Naive thymus-derived CD4-positive, alpha-beta T cell (primary cell): ENCODE measurements at places on chromosomes 13 and 19. TPM values are rescaled to one million over a fixed set of nuclear protein-coding genes. Genes with fewer than 3 reads are reported as not detected.
A peak's percentile ranks its signal among the peaks of the same experiment; 100 is the strongest.

DNA sequence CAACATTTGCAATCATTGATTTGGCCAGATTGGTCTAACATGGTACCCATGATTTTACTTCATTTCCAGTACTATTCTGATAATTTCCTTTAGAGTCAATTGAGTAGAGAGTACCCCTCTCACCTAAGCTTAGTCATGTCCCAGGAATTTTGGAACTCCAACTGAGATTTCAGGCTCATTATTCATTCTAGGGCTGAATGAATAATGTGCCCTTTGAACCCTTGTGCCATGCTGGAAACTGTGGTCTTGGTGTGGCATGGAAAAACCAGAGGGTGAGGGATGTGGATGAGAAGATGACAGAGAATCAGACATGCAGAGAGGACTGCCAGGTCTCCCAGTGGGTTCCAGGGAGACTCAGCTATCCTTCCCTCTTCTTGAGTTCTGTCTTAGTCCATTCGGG lies 30.2 kb downstream of the ITM2B start:
- DNase-seq: no peak
- H3K4me1 ChIP-seq: no peaks in the 10 kb centered on the region
- no peak overlapping the region for H3K4me3 ChIP-seq
- H3K27ac ChIP-seq: no peak overlapping the region
- H3K36me3 ChIP-seq: peaks cover 9% of the 10 kb centered on the region
- no peaks in the 10 kb centered on the region for H3K27me3 ChIP-seq

DNA sequence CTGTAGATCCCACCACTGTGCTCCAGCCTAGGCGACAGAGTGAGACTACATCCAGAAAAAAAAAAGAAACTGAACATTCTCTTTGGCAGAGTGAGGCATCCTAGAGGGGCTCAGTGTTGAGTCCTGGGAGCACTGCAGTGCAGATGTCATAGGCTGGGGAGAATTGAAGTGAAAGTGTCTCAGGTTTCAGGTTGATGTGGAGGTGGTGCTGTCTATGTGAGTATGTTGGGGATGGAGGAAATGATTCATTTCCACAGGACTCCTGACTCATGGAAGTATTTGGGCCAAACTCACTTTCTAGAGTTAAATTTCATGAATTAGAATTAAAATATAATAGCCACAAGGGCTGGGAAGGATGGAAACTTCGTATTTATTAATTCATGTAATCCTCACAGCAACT lies 134.4 kb upstream of the TSC22D1 start:
- H3K4me3 ChIP-seq: no peak overlapping the region
- DNase-seq: no peak
- no peaks in the 10 kb centered on the region for H3K4me1 ChIP-seq

DNA sequence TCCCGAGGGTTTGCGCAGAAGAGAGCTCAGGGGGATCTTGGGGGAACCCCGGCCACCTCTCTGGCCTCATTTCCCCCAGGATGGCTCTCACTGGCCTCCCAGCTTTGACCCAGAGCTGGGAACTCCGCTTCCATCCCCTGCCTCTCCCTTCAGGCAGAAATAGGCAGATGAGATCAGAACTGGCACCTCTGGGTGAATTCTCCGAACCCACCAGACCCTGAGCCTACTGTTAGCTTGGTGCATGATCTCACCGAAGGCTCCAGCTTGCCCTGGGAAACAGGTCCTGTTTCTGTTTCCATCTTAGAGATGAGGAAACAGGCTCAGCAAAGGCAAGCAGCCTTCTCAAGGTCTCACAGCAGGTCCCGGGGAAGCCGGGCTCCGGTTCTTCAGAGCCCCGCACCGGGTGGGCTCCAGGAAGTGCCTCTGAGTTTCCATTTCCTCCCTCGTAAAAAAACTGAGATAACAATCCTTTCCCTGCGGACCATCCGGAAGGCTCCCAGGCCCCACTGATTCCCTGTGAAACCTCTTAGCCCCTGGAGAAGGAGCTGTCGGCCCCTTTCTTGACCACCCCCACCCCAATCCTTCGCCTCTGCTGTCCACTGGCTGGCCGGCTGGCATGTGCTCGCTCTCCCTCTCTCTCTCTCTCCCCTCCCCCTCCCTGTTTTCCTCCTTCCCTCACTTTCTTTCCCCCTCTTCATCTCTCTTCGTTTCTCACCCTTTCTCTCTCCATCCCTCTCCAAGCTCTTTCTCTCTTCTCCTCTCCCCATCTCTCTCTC lies 2.1 kb downstream of the NECTIN2 start:
- H3K4me3 ChIP-seq: no peak overlapping the region
- H3K36me3 ChIP-seq: no peaks in the 10 kb centered on the region
- H3K27ac ChIP-seq: no peak overlapping the region
- no peaks in the 10 kb centered on the region for H3K27me3 ChIP-seq
- H3K4me1 ChIP-seq: peaks cover 19% of the 10 kb centered on the region

DNA sequence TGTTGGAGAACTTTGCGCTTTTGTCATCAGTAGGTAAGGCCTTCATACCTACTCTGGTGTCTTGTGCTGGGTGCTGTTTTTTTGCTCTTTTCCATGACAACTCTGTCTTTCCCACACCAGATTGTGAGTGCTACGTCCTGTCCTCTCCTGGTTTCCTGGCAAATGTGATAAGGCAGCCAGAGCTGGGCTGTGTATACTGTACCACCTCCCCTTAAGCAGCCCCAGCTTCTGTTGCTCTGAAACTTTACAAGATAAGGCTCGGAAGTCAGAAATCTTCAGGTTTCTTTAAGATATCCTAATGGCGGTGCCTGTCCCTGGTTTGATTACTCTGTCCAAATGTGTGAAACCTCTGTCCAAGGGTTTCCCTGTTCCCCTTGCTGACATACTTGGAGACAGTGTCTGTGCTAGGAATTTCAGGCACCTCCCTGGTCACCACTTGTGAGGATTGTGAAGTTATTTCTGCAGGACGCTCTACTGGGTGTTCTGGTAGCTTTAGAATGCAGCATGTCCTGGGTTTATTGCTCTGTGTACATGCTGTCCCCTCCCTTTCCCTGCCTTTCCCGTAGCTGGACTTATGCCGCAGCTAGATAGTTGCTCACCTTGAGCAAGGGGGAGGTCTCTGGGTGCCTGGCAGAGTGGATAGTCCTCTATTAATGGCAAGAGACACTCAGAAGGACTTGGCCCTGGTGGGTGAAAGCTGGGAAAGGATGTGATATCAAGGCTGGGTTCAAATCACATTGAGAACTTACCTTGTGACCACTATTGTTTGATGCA lies 7.0 kb downstream of the ZNF749 start:
- no peaks in the 10 kb centered on the region for H3K27me3 ChIP-seq
- no peak for DNase-seq
- H3K4me3 ChIP-seq: no peak overlapping the region
- H3K36me3 ChIP-seq: peaks cover 60% of the 10 kb centered on the region
- no peaks in the 10 kb centered on the region for H3K4me1 ChIP-seq
- no peak overlapping the region for H3K27ac ChIP-seq

DNA sequence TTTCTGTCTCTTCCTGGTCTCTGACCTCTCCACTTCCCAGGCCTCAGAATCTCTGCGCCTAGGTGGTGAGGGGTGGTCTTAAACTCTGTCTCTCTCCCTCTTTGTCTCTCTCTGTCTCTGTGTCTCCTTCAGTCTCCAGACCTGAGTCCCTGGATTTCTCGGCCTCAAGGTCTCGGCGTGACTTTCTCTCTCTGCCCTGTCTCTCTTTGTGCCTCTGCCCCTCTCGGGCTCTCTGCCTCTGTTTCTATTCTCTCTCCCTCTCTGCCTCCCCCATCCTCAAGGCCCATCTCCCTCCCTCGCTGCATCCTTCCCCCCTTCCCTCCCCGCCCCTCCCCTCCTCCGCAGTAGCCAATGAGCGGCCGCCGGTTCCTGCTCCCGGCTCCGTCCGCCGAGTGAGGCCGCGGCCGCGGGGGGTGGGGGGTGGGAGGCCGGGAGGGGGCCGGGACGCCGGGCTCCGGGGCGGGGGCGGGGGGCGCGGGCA lies at the start of gene CACNG7:
CACNG7 (plus strand) TSS at position 344 of the 481 bp plus-strand sequence. CDS start 3,554 bp downstream, outside the sequence.
- H3K4me3 ChIP-seq: no peak within 1 kb of the TSS
- no peak within 1 kb of the TSS for H3K27ac ChIP-seq
- H3K36me3 ChIP-seq: no peaks in the 10 kb centered on the region
- H3K4me1 ChIP-seq: peaks cover 5% of the 10 kb centered on the region
- DNase-seq: no peak
- H3K27me3 ChIP-seq: peaks cover 3% of the 10 kb centered on the region

GRCh38 chr13:93964146-93964512 lies 515.4 kb downstream of the DCT start:
- H3K27me3 ChIP-seq: no peaks in the 10 kb centered on the region
- H3K36me3 ChIP-seq: no peaks in the 10 kb centered on the region
- H3K4me1 ChIP-seq: no peaks in the 10 kb centered on the region
- H3K4me3 ChIP-seq: no peak overlapping the region
- no peak for DNase-seq

DNA sequence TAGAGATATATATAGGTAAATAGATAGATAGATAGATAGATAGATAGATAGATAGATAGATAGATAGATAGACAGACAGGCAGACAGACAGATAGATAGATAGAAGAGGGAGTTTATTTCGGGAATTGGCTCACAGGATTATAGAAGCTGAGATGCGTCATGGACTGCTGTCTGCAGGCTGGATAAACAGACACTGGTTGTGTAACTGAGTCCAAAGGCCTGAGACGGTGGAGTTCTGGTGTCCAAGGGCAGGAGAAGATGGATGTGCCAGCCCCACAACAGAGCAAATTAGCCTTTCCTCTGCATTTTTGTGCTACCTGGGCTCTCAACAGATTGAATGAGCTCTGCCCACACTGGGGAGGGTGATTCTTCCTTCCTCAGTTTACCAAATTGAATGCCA lies 2.7 kb downstream of the CYP4F3 start:
- H3K4me3 ChIP-seq: no peak overlapping the region
- H3K36me3 ChIP-seq: no peaks in the 10 kb centered on the region
- H3K27ac ChIP-seq: no peak overlapping the region
- no peaks in the 10 kb centered on the region for H3K4me1 ChIP-seq

DNA sequence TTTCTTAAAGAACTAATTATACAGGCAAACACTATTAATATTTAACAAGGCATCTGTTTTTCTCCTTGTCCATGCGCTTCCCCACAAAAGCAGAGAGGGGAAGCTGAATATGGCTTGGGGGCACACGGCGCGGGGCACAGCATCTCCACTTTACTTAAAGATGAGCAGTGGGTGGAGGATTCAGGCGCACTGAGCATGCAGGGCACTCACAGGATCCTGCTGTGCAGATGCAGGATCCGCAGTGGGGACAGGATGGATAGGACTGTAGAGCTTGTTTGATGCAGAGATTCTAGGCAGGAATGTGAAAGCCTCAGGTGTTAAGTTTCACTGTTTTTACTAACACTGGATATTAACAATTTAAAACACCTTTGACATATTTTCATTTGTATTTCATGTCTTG lies 43.3 kb downstream of the ATP11A start:
- no peaks in the 10 kb centered on the region for H3K36me3 ChIP-seq
- H3K27ac ChIP-seq: no peak overlapping the region
- no peak overlapping the region for H3K4me3 ChIP-seq
- DNase-seq: no peak

DNA sequence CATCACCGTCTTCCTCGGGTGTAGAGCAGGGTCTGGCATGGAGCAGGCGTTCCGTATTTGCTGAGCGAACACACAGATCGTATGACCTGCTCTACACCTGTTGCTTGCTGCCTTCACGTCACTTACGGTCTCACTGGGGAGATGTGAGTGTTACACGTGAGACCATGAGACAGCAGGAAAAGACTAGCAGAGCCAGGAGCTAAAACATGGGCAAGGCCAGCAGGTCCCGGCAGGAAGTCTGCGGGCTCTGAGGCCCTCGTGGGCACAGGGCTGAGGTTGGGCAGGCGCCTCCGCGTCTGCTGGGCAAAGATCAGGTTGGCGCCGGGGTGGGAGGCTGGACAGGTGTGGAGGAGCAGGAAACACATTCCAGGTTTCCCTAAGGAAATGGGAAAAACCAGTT lies 19.7 kb upstream of the GTF3A start:
- no peak overlapping the region for H3K27ac ChIP-seq
- H3K36me3 ChIP-seq: no peaks in the 10 kb centered on the region
- no peak overlapping the region for H3K4me3 ChIP-seq
- no peaks in the 10 kb centered on the region for H3K4me1 ChIP-seq

DNA sequence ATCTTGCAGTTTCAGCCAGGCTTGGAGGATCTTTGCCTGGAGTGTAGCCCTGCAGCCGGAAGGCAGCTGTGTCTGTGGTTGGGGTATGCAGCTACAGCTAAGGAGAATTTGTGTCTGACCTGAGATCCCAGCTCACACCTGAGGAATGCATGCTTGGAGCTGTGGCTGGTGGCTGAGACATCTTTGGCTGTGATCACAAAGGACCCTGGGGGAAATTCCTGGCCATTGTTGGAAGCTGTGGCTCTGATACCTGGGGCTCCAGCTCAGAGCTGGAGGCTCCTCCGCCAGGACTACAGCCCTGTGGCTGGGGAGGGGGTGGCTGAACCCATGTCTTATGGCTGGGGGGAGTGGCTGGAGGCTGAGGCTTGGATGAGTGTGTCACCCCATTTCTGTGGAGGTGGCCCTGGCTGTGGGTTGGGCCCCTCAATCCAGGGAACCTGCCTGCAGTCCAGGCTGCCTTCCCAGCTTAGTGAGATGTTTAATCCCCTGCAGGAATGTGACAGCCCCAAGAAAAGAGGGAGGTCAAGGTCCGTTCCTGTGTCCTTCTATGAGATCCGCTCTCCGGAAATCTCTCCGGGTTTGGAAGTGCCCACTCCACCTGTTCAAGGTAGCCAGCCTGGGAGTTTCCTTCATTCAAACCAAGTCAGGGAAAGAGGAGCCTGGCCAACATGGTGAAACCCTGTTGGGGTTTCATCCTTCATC lies 27.6 kb downstream of the ARHGEF18 start:
- no peak overlapping the region for H3K4me3 ChIP-seq
- DNase-seq: no peak
- no peaks in the 10 kb centered on the region for H3K4me1 ChIP-seq
- no peak overlapping the region for H3K27ac ChIP-seq
- H3K36me3 ChIP-seq: peaks cover 94% of the 10 kb centered on the region
- no peaks in the 10 kb centered on the region for H3K27me3 ChIP-seq

GRCh38 chr13:98571955-98572662 lies 4.8 kb downstream of the STK24 start:
- peaks cover 72% of the 10 kb centered on the region for H3K4me1 ChIP-seq
- H3K4me3 ChIP-seq: peak overlapping the region; percentile 63
- H3K36me3 ChIP-seq: no peaks in the 10 kb centered on the region

- H3K27ac ChIP-seq: no peak overlapping the region
- DNase-seq: no peak
- no peaks in the 10 kb centered on the region for H3K36me3 ChIP-seq
- H3K4me1 ChIP-seq: no peaks in the 10 kb centered on the region
- H3K27me3 ChIP-seq: no peaks in the 10 kb centered on the region
- no peak overlapping the region for H3K4me3 ChIP-seq
Observed at GRCh38 chr13:20369886-20370361, 137.8 kb upstream of the GJB6 start.

DNA sequence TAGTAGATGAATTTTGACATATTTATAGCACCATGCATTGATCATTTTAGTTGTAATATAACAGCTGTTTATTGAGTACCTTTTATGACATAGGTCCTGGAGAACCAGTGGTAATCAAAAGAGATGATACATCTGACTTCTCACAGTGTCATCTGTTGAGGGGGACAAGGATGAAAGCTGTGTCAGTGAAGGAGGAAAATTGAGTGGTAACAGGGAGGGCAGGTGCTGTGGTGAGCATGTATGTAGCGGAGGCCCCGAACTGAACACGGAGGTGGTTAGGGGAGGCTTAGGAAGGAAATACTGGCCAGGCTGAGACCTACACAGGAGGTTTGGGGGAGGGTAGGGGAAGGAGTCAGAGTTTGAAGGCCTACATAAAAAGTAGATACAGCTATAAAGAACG lies 199.7 kb downstream of the GGACT start:
- H3K27me3 ChIP-seq: no peaks in the 10 kb centered on the region
- no peak overlapping the region for H3K4me3 ChIP-seq
- DNase-seq: no peak

The AXL gene
- 0.30 TPM for total RNA-seq

The STARD13 gene
- 0.30 TPM for total RNA-seq

The CEACAM7 gene
- not detected for total RNA-seq

The OR7A5 gene
- not detected for total RNA-seq

The DMKN gene
- 0.54 TPM for total RNA-seq
